ENCODE measurements at places on chromosomes 5 and 9.

DNA sequence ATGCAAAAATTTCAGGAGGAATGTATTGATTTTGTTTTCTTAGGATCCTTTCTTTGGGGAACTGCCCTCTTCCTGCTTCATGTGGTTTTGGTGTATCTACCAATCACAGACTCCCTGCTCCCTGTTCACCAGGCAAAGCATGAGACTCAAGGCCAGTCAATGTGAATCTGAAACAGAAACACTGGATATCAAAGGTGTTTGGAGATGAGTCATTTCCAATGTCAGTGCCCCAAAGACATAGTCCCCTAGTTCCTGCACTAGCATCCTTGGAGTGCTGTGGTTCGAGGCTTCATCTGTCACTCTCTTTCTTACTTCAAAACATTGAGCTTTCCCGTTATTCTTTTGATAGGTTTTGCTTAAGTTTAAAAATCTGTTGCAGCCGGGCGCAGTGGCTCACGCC, 8.1 kb downstream of the PPP3R2 start:
- no peak for DNase-seq

DNA sequence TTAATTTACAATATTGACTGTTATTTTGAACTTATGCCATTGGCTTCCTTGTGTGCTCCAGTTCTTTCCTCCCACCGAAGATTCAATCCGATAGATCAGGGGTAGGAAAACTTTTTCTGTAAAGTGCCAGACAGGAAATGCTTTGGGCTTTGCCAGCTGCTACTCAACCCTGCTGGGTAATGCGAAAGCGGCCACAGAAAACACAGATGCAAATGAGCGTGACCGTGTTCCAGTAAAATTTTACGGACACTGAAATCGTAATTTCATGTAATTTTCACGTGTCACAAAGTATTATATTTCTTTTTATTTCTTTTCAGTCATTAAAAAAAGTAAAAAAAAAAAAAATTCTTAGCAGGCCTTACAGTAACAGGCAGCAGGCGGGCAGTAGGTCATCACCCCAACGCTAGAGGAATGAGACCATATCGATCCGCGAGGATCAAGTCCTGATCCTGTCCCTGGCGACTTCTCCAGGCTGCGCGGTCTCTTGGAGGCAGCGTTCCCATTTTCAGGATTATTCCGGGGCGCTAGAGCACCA, 599 bp downstream of the NMRK1 start:
- peak; percentile 18 for DNase-seq

GRCh38 chr5:58849921-58850667, 267.2 kb downstream of the RAB3C start:
- peak; percentile 47 for DNase-seq

DNA sequence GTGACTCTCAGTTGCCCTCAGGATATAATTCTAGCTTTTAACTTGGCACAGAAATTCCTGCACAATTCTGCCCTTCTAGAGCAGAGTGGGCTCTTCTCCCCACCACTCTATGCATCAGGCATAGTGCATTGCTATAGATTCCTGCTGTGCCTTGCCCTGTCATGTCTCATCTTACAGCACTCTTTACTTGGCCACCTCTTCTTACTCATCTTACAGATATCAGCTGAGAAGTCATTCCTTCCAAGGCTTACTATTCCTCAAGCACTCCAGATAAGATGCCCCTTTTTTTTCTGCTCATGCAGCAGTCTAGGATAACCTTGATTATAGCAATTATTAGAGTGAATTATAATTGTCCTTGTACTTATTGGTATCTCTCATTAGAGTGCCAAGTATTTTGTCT, 5.6 kb downstream of the FAM221B start:
- DNase-seq = no peak

DNA sequence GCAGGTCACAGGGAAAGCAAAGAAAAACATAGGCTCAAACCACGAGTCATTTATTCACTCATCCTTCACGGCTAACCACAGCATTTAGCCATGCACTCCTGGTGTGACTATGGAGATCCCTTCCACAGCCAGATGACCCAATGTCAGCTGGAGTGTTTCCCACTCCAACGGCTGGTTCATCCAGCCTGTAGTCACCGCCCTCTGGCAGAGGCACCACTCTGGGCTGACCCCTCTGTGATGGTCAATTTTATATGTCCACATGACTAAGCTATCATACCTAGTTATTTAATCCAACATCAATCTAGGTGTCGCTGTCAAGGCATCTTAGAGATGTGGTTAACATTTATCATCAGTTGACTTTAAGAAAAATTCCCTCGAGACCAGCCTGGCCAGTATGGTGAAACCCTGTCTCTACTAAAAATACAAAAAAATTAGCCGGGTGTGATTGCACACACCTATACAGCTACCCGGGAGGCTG, 9.5 kb upstream of the PHF19 start:
- no peak for DNase-seq

- DNase-seq = no peak
These were observed 21.5 kb upstream of the JADE2 start for GRCh38 chr5:134503937-134504437.

- DNase-seq = no peak
These were observed 14.6 kb upstream of the ARSI start for GRCh38 chr5:150317048-150318003.

DNA sequence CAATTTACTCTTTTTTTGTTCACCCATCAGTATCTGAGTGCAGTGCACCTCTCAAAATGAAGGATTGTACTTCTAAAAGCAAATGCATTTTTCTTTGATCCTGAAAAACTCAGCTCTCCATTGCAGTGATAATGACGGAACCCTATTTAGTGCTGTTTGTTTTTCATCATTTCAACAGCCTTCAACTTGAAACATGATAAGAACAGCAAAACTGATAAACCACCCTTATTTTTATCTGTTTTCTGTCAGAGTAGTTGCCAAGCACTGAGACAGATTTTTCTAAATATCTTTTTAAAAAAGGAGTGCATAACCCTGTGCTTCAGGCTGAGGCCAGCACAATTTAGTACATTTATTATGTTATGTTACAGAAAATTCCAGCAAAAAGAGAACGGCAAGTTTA, 549.8 kb upstream of the DMAC1 start:
- no peak for DNase-seq

GRCh38 chr5:1943481-1943880, 60.8 kb upstream of the IRX4 start:
- DNase-seq = no peak

- DNase-seq = no peak
These were observed 328.3 kb downstream of the GLIS3 start for GRCh38 chr9:3971391-3972082.

DNA sequence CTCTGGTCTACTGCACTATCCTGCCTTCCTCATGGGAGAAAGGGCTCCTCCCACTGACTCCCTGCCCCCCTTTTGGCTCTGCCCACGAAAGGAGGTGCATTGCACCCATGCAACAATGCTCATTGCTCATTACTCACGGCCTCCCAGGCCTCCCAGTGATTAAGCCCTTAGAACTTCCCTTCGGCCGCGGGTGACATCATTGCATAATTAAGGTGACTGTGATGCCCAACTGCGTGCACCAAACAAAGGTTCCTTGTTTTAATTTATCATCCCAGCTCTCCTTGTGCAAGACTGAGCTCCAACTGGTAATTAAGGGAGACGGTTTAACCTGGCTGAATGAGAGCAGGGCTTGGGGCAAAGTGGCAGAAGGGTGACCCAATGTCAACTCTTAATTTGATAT, 180.4 kb downstream of the GAS1 start:
- DNase-seq = no peak

- DNase-seq = no peak
These were observed 75.9 kb downstream of the LMNB1 start for GRCh38 chr5:126852841-126853271.

- DNase-seq = no peak
These were observed 109.5 kb downstream of the GADD45G start for GRCh38 chr9:89714321-89714720.

DNA sequence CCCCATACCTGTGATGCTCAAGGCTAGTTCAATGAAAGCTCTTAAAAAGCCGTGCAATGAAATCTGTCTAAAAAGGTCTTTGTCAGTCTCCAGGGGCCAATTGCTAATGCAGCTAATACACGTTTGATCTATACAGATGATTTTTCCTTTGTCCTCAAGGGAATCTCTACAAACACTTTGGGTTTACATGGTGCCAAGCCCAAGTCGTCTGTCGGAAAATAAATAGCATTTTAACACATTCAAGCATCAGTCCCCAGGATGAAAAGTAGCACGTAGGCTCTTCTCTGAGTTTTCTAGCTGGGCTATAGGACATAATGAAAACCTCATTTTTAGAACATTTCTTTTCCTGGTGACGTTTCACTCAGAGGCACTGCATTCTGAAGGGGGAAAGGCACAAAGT, 477.4 kb upstream of the WWC1 start:
- DNase-seq = no peak

- DNase-seq = no peak
These were observed 181.8 kb downstream of the GADD45G start for GRCh38 chr9:89786655-89787054.

DNA sequence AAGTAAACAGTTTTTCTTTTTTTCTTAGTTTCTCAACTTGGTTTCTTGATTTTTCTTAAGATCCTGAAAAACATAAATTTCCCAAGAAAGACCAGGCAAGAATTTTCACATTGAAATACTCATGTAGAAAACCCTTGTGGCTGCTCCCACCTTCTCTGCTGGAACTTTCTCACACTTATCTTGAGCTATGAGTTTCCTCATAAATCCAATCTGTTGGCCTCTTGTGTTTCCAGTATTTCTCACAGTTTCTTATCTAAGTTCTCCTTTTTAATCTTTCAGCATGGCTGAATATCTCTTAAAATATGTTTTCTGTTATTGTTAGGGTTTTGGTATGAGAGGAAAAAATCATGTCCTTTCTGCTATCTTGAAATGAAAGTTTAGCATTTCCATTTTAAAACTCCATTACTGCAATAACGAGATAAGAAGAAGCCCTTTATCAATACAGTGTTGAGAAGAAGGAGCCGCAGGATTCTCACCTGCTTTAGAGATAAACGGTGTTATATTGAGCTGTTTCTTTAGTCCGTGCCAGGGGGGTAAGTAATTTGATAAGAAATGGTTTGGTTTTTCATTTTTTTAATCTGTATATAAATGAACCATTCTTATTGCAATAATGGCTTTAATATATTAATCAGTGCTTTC, 89.3 kb downstream of the ALDH1A1 start:
- no peak for DNase-seq

- DNase-seq = no peak
These were observed 181.9 kb downstream of the FGF18 start for GRCh38 chr5:171601266-171601881.

- DNase-seq = peak; percentile 4
These were observed 47.8 kb downstream of the AHRR start for GRCh38 chr5:369151-369868.

GRCh38 chr5:59768152-59769040, 125.1 kb downstream of the PDE4D start:
- peak; percentile 33 for DNase-seq

DNA sequence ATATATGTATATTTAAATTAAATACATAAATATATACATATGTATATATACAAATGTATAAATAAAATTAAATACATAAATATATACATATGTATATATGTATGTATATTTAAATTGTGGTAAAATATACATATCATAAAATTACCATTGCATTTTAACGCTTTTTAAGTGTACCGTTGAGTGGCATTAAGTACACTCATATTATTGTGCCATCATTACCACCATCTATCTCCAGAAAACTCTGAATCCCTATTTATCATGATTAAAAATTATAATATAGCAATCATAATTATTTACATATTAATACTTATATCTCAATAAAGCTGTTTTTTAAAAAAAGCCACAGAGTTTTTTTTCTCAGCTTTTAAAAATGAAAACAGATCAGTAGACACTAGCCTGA, 27.1 kb upstream of the VCAN start:
- DNase-seq = no peak

- no peak for DNase-seq
These were observed 129.6 kb downstream of the KCNIP1 start for GRCh38 chr5:170633235-170634081.

DNA sequence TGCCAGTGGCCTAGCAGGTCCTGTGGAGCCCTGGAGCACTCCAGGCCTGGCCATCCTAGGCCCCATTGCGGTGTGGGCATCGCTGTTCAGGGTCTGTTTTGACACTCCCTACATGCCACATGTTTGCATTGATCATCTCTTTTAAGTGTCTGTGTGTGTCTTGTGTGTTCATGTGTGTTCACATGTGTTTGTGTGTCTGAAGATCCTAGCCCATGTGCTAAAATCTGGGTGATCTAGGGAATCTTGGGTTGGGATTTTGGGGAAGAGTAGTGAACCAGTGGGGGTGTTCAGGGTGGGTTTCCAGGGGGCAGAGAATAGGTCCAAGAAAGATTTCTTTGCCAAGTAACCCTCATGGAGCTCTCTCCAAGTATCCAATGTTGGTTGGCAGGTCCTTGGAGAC, 8.4 kb downstream of the PSD2 start:
- DNase-seq = no peak

DNA sequence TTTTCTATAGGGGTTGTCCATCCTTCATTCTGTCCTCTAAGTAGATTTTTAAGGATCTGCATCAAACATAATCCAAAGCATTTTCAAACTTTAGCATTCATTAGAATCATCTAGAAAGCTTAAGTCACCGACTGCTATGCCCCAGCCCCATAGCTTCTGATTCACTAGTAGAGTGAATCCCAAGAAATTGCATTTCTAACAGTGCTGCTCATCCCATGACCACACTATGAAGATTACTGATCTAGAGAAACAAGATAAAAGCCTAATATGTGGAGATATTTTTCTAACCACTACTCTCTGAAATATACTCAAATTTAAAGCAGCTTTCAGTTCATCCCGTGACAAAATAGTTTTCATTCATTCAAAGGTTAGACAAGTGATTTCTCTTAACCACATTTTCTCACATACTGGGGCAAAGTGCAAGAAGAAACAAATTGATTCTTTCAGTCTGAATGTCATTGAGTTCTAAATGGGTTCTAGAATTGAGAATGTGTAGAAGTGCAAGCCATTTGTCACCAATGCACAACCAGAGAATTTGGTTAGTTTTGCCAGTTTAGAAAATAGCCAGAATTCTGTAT, 286.9 kb upstream of the CD180 start:
- no peak for DNase-seq

DNA sequence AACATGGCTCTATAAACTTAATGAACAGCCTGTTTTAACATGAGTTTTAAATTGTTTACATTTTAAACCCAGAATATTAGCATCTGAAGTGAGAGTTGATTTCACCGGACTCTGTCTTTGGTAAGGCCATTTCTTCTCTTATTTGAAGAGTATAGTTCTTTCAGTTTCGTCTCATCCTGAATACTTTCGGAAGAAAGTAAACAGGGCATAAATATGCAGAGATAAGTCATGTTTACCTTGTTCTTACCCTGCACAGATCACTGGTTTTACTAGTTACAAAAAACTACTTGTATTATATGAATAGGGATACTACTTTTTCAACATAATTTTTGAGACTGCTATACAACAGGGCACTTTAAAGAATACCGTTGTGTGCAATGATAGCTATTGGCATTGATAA, 656.3 kb upstream of the ZNF608 start:
- no peak for DNase-seq

DNA sequence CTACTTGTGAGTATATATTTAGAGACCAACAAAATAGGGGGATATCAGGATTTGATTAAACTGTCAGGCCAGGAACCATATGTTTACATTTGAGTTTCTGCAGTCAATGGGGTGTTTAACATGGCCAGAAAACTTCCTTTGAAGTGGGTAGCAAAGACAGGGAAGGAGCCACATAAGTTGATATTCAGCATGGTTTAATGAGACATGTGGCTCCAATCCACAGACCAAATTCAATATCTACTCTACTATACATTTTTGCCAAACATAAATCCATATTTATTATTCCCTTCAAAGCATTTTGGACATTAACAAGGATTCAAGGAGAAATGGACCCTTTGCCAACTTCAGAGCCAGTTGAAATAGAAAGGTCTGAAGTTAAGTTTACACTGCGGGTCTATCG, 99.8 kb downstream of the TAF11L14 start:
- no peak for DNase-seq

All from progenitor cell of endocrine pancreas (in vitro differentiated cells).